ENCODE measurements at places on chromosomes 2 and 18.

- no peak for DNase-seq
Observed at GRCh38 chr18:57910134-57910533, 107.0 kb upstream of the ATP8B1 start.

GRCh38 chr2:218993345-218994315, at the start of gene CRYBA2:
CRYBA2 (minus strand) TSS chr2:218993422; CDS start chr2:218993176, 246 bp downstream.
- no peak for DNase-seq

DNA sequence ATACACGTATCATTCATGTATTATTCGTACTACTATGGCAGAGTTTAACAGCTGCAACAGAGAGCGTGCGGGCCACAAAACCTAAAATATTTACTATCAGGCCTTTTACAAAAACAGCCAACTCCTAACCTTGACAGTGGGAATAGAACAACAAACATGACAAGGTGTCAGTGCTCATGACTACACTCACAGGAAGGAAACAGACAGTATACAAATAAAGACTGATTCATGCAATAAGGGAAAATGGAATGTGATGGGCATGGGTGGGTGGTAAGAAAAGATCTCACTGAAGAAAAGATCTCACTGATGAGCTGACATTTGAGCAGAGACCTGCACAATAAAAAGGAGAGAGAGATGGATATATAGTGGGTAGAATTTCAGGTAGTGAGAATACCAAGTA, 347.8 kb downstream of the ALK start:
- DNase-seq, result no peak

DNA sequence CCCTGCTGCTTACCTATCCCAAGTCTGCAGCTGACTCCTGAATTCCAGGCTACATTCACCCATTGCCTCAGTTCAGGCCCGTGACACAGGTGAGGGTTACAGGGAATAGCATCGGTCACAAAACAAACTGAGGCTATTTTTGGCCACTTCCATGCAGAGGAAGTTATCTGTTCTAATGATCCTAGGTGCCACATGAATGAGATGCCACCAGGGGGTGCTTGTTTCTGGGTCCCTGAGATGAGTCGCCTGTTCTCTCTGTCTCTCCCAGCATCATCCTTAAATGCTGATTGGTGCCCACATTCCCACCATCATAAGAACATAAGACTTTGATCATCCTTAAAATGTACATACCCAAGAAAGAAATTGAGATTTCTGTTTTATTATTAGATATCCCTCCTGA, 119.0 kb upstream of the CELF4 start:
- DNase-seq, result no peak

DNA sequence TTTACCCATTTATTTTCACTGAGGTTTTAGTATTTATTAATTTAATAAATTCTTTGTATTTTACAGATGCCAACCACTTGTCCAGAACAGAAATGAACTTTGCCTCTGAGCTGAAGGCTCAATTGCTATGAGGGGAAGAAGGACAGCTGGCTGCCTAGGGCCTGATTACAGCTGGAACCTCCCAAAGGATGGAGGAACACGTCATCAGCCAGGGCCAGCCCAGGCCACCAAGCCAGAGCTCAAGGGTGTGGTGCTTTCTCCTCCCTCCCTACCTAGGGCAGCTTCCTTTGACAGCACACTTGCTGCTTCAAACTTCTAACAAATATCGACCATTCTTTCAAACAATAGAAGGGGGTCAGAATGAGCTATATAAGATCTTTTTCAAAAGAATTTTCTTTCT, 19.7 kb upstream of the RIOK3 start:
- DNase-seq, result no peak

GRCh38 chr2:29040552-29040951, 33.8 kb downstream of the PCARE start:
- DNase-seq, result no peak

DNA sequence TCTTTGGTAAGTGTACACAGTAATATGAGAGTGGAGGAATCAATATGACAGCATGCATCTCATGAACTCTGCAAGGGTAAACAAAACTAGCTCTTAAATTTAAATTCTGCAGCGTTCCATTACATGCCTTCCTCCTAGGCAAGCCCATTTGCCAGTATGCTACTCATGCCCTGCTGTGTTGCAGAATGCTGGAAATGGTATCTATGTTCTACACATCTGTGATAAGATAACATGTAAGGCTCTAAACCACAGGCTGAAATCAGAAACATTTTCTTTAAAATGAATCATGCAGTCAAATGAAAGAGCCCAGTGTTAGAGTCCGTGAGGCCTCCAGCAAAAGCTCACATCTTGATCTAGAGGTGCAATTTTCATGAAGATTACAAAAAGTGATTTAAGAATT, 112.8 kb upstream of the FN1 start:
- no peak for DNase-seq

- DNase-seq, result no peak
Observed at GRCh38 chr2:196075196-196075595, 6.6 kb upstream of the DNAH7 start.

DNA sequence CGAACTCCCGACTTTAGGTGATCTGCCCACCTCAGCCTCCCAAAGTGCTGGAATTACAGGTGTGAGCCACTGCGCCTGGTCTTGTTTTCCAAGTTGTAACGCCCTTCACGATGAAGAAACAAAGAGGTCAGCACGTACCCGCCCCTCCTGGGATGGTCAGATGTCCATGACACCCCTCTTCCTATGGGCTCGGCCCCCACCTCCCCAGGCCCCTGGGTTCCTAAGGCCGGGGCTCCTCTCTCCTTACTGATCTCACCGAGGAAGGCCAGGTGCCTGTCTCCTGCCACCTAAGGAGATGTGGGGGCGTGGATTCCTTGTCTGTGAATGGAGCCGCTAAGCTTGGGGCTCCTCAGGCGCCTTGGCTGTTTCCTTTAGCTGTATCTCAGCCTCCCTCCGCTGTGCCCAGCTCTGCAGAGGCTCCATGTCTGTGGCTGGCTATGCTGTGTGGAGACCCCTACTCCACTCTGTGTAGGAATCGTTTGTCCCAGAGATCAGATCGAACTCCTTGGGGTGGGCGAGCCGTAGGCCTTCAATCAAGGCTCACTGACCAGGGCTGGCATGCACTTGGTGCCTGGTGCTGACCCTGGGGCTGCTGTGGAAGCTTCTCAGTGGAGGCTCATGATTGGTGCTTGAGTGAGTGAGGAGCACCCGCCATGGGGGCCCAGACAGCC, 8.8 kb downstream of the COLEC11 start:
- DNase-seq, result no peak

DNA sequence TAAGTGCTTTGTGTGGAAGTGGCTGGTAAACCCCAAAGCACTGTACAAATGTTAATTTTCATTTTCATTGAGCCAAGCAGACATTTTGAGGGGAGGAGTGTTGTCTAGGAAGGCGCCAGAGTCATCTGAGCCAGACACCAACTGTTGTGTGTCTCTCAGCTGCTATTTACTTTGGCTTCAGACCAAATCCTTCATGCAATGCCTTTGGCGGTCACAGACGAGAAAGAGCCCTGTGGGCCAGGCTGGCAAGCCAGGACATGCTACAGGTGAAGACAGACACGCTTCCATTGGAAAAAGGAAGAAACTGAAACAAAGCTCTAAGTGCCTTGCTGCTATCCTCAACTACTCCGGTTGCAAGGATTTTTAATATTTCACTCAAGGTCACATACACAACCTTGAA, 115.4 kb upstream of the CDC42EP3 start:
- DNase-seq, result no peak

DNA sequence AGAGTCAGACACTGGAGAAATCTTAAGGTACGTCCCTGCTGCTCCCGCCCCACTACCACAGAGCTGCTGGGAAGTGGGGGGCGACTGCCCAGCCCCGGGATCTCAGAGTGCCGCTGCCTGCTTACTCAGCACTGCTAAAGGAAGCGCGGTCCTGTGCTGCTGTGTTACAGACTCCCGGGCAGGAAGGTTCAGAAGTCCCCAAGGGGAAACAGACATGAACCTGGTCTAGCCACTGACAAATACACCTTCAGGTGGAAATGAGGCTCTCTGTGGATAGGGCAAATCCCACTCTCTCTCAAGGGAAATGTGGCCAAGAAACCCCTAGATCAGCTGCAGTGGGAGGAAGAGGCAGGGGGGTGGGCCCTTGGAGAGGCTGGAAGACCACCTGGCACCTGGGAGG, 13.7 kb downstream of the MTERF4 start:
- DNase-seq, result no peak

All from effector memory CD4-positive, alpha-beta T cell (primary cell).